ENCODE measurements at places on chromosomes 2 and 18. TPM values are rescaled to one million over a fixed set of nuclear protein-coding genes. Genes with fewer than 3 reads are reported as not detected.

The G6PC2 gene
- not detected for total RNA-seq

The SRD5A2 gene
- total RNA-seq, result not detected

The MARCO gene
- total RNA-seq, result not detected

The SPEG gene
- 82.6 TPM for total RNA-seq

The AMER3 gene
- total RNA-seq, result not detected

The GLI2 gene
- 46.1 TPM for total RNA-seq

The EXOC6B gene
- total RNA-seq, result 30.1 TPM

The ARHGAP28 gene
- 0.93 TPM for total RNA-seq

The GCA gene
- total RNA-seq, result not detected

The CLEC4F gene
- not detected for total RNA-seq

The ELOA2 gene
- not detected for total RNA-seq

The ALPP gene
- total RNA-seq, result not detected

The MPP4 gene
- total RNA-seq, result 4.3 TPM

The RAPGEF4 gene
- total RNA-seq, result 0.37 TPM

The DSG4 gene
- total RNA-seq, result not detected

The WDR75 gene
- total RNA-seq, result 25.2 TPM

The ALK gene
- not detected for total RNA-seq

The MC2R gene
- not detected for total RNA-seq

The NEB gene
- total RNA-seq, result not detected

The GAREM1 gene
- total RNA-seq, result 0.18 TPM

The GPR155 gene
- total RNA-seq, result 7.5 TPM

The FSHR gene
- total RNA-seq, result not detected

The SERPINB3 gene
- not detected for total RNA-seq

The UGT1A1 gene
- not detected for total RNA-seq

The STON1 gene
- total RNA-seq, result 1.9 TPM

The EMILIN1 gene
- 208 TPM for total RNA-seq

The SNED1 gene
- total RNA-seq, result 1.2 TPM

The PTPRM gene
- 64.7 TPM for total RNA-seq

The AQP12B gene
- not detected for total RNA-seq

The ABCG5 gene
- total RNA-seq, result not detected

The ABCA12 gene
- total RNA-seq, result 0.05 TPM

The ADCYAP1 gene
- not detected for total RNA-seq

The CTLA4 gene
- not detected for total RNA-seq

The MC5R gene
- not detected for total RNA-seq

The CHMP1B gene
- total RNA-seq, result 32.4 TPM

The TSPYL6 gene
- total RNA-seq, result not detected

The GLB1L gene
- 5.6 TPM for total RNA-seq

The SUCLG1 gene
- total RNA-seq, result 77.5 TPM

The ALKAL2 gene
- not detected for total RNA-seq

The VIT gene
- 3.7 TPM for total RNA-seq

The ACMSD gene
- not detected for total RNA-seq

The TCF7L1 gene
- total RNA-seq, result 9.1 TPM

The GPR75 gene
- 1.3 TPM for total RNA-seq

The HNRNPA3 gene
- total RNA-seq, result 179 TPM

The KIF1A gene
- total RNA-seq, result not detected

The NPAS2 gene
- total RNA-seq, result 14.7 TPM

The TIMM21 gene
- 31.5 TPM for total RNA-seq

The MSTN gene
- total RNA-seq, result not detected

The UGT1A4 gene
- not detected for total RNA-seq

The DNER gene
- 3.8 TPM for total RNA-seq

The CCDC85A gene
- 25.7 TPM for total RNA-seq

The CYS1 gene
- total RNA-seq, result 0.62 TPM
